ENCODE measurements at places on chromosomes 12 and 14.

DNA sequence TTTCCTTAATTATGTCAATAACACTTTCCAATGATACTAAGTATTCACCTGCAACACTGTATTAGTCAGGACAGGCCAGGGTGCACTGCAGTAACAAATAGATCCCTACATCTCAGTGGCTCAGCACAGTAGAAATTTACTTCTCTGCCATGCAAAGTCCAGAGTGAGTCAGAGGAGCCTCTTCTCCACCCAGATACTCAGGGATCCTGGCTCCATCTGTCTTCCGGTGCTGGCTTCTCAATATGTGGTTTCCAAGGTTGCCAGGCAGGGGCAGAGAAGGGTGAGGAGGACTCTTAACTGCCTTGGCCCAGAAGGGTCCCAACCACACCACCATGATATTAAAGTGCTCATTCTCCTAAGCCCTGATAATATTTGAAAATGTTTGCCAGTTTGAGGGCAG is 47.8 kb downstream of the ADGRD1 start:
- no peak for DNase-seq

DNA sequence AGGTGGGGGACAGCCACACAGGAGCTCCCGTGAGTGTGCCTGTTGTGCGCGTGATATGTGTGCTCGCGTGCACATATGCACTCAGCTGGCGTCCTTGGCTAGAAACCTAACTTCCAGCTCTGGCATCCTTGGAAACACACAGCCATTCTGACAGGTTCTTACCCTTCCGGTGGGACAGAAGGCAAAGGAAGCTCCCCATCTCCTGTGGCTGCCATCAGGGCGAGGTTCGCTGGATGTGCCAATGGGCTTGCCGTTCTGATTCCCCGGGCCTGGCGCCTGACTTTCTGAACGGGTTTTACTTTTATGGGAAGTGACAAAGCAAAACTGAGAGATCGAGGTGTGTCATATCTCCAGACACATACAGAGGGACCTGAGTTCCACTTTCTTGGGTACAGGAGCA is 124.7 kb downstream of the PAPOLA start:
- no peak for DNase-seq

GRCh38 chr14:53367644-53368026 is 214.5 kb upstream of the DDHD1 start:
- no peak for DNase-seq

- no peak for DNase-seq
These were observed 46.5 kb downstream of the NR1H4 start for GRCh38 chr12:100520048-100520769.

- no peak for DNase-seq
These were observed 139.9 kb downstream of the TTC7B start for GRCh38 chr14:90676356-90676755.

DNA sequence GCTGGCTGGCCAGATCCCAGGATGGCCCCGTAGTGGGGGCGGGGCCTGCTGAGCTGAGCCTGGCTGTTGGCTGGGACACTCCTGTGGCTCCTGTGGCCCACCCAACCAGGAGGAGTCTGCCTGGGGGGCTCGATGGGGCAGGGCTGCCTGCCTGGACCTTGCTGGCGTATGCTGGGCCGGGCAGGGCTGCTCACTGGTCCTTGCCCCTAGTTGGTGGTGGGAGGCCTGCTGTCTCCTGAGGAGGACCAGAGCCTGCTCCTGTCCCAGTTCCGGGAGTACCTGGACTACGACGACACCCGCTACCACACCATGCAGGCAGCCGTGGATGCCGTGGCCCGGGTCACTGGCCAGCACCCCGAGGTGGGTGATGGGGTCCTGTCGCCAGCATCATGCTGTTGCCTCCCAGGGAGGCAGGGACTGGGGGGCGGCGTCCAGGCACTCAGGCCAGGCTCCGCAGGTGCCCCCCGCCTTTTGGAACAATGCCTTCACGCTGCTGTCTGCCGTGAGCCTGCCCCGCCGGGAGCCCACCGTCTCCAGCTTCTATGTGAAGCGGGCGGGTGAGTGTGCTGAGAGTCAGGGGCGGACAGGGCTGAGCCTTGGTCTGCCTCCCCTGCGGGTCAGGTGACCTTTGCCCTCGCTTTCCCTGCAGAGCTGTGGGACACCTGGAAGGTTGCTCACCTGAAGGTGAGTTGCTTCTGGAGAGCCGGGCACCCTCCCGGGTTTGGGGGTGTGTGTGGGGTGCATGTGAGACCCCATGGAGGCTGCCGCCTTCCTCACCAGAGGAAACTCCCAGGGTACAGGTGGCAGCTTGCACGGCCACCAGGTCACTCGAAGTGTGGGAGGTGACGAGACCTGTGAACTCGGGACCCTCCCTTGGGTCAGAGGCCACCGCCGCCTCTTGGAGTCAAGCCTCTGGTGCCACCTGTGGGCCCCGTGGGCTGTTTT is 3.4 kb downstream of the NOC4L start:
- DNase-seq = no peak

- no peak for DNase-seq
These were observed 193.3 kb downstream of the TMEM117 start for GRCh38 chr12:44029194-44029593.

GRCh38 chr12:109147954-109148353 is 31.6 kb downstream of the ACACB start:
- no peak for DNase-seq

DNA sequence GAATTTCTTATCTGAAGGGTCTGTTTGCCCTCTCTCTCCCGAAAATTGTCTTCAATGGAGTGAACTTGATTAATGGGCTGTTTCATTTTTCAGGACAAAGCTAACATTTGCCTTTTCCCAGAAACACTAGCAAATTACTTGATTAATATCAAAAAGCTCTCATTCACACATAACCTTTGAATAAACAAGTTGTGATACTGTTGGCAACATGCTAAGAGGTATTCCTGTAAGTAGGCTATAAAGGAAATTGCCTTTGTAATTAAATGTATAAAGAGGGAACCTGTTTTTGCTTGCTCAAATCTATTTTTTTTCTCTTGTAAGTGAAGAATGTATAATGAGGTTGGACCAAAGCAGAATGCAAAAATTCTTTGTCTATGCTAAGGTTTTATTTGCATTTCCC is 457.2 kb downstream of the TMTC2 start:
- no peak for DNase-seq

- no peak for DNase-seq
These were observed 33.4 kb downstream of the SLC11A2 start for GRCh38 chr12:50992819-50993218.

GRCh38 chr12:97162173-97162572 is 255.1 kb downstream of the NEDD1 start:
- DNase-seq = no peak

GRCh38 chr12:6635375-6635855 is 344 bp downstream of the LPAR5 start:
- no peak for DNase-seq

DNA sequence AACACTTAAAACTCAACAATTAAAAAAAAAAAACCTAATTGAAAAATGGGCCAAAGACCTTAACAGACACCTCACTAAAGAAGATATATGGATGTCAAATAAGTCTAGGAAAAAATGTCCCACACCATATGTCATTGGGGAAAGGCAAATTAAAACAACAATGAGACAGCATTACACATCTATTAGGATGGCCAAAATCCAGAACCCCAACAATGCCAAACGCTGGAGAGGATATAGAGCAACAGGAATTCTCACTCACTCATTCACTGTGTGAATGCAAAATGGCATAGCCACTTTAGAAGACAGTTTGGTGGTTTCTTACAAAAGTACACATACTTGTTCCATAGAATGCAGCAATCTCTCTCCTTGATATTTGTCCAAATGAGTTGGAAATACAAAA is 173.7 kb downstream of the SLC25A21 start:
- DNase-seq = no peak

GRCh38 chr12:4787965-4788364 is 67.8 kb downstream of the GALNT8 start:
- DNase-seq = no peak

GRCh38 chr12:29086325-29087271 is 62.5 kb upstream of the FAR2 start:
- no peak for DNase-seq

GRCh38 chr12:106760184-106760531 is 14.3 kb upstream of the RIC8B start:
- no peak for DNase-seq

DNA sequence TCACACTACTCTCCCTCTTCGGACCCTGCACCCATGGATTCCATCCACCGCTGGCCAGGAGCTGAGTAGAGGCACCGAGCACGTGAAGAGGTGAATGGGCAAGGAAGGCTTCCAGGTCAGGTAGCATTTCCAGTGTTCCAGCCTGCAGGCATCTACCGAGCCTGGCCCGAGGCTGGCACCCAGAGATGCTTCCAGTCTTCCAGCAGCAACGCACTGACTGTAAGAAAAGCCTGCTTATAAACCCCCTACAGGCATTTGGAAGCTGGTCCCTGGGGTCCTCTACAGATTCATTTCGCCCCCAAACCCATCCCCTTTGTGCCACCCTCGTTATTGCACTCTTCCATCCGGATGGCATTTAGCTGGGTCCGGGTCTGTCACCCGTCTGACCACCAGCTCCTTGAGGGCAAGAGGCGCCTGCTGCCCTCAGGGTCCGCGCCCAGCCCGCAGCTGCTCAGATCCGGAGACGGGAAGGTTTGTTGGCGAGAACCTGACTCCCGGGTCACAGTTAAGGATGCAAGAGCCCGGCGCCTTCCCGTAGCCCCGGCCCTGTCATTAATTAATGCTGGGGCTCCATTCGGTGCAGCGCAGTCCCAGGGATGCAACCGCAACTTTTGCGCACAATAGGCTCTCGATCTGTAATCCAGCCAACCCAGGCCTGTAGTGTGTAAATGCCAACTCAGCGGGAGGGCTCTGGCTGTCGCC is 614 bp upstream of the MARK3 start:
- no peak for DNase-seq

DNA sequence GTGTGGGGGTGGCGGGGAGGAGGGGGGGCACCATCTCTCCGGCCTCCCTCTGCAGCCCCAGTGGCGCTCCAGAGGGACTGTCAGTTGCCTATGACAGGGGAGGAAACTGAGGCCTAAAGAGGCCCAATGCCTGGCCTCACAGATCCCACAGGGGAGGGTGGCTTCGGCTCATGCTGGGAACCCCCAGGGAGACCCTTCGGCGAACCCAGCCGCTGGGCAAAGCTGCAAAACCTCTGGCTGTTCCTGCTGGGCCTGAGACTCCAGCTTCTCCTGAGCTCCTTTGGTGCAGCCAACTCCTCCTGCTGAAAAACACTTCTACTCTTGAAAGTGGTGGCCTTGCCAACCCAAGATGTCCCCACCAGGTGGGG is 170.1 kb upstream of the RTL1 start:
- DNase-seq = no peak

DNA sequence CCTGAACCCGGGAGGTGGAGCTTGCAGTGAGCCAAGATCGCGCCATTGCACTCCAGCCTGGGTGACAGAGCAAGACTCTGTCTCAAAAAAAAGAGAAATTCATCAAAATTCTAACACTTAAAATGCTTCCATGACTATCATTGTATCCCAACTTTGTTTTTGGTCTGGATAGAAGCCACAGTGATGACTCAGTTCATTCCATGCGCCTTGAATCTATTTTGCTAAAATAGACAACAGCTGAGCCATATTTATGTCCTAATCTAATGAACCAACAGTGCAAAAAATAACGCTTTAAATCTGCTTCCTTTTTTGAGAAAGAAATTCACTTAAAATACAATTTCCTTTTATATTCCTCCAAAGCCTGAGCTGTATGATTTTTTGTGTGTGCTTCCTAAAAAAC is 23.2 kb upstream of the BICD1 start:
- no peak for DNase-seq

- DNase-seq = no peak
These were observed 126.1 kb upstream of the EEA1 start for GRCh38 chr12:93055221-93055620.

GRCh38 chr12:44015333-44015941 is 179.6 kb downstream of the TMEM117 start:
- DNase-seq = no peak

DNA sequence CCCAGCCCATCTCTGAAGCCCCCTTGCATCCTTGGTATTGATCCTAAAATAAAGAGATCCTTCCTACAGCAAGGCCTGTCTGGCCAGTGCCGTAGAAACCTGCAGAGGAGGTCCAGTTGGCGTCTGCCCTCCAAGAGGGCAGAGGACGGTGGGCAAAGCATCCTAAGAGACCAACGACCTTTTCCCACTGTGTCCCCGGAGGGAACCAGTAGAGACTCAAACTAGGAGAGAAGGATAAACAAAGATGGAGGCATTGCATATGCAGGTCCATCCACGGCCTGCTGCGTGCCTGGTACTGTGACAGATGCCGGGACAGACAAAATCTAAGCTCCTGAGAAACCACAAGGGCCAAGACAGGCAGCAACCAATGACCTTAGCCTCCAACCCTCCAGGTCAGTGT is 3.8 kb downstream of the NCKAP5L start:
- DNase-seq = no peak

DNA sequence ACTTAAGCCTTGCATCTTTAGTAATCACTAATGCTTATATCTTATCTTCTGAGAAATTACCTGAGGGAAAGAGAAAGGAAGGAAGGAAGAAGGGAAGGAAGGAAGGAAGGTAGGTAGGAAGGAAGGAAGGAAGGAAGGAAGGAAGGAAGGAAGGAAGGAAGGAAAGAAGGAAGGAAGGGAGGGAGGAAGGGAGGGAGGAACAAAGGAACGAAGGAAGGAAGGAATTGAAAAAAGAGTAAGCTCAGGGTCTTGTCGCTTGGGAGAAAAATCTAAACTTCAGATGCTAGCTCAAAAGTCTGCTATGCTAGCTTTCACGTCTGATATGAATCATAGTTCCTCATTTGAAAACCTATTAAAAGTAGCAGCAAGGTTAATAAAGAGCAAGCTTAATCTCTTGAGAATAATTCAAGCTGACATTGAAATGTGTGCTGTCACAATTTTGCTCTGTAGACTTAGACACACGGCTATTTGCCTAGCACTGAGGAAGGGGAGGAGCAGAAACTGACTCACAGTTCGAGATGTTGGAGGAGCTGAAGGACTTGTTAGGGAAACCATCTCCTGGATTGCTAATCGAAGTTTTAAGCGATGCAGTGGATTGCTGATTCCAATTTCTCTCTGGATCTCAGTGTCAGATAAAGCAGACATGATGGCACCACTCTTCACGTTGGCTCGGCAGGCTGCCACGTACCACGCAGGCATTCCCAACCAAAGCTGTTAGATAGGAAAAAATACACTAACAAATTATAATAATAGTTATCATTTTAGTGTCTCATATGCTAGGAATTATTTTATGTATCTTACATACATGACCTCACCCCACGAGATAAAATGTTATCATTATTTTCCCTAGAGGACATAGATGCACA is 216.7 kb downstream of the ACSS3 start:
- no peak for DNase-seq

DNA sequence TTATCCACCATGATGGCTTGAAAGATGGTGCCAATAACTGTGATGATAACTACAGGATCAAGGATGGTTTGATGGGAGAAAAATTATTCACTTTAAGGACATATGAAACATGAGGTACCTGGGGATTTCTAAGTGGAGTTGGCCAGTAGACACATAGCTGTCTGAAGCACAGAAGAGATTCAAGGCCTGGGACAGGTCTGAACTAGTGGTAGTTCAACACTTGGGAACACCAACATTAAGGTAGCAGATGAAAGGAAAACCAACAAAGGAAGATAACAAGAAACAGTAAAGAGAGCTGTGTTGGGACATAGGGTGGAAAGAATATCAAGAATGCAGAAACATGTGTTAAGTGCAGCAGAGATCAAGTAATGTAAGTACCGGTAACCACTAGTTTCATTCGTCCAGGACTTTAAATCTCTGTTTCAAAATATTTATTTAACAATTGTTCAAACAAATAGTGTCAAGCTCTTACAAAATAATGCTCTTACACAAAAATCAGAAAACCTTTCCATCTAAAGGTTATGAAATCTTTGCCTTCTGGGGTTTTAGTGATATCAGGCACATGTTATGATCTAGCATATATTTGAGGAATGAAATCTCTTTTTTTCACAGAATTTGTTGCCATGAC is 104.7 kb downstream of the ST8SIA1 start:
- DNase-seq = no peak

GRCh38 chr12:4954621-4955354 is 45.1 kb downstream of the KCNA1 start:
- no peak for DNase-seq

Data from stimulated activated CD4-positive, alpha-beta T cell treated with anti-CD3 and anti-CD28 coated beads, Interleukin-15, amount 100 ng/mL, for 1 hour (primary cell).